ENCODE measurements at places on chromosomes 2 and 18.

DNA sequence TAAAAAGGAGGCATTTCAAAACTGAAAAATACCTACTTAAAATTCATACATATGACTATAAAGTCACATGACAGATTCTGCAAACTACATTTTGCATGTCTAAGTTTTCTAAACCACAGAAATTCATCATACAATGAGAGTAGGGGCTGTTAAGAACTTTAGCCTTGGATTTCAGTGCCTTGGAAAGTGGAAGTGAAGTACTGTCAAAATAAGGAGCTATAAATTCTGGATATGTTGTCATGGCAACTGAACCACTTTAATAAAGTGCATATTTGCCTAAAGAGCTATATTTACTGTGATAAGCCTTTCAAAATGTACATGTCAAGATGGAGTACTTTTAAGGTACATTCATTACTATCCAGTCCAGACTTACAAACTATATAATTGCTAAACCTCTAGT, 227.1 kb downstream of the RAB3GAP1 start:
- no peak for DNase-seq

DNA sequence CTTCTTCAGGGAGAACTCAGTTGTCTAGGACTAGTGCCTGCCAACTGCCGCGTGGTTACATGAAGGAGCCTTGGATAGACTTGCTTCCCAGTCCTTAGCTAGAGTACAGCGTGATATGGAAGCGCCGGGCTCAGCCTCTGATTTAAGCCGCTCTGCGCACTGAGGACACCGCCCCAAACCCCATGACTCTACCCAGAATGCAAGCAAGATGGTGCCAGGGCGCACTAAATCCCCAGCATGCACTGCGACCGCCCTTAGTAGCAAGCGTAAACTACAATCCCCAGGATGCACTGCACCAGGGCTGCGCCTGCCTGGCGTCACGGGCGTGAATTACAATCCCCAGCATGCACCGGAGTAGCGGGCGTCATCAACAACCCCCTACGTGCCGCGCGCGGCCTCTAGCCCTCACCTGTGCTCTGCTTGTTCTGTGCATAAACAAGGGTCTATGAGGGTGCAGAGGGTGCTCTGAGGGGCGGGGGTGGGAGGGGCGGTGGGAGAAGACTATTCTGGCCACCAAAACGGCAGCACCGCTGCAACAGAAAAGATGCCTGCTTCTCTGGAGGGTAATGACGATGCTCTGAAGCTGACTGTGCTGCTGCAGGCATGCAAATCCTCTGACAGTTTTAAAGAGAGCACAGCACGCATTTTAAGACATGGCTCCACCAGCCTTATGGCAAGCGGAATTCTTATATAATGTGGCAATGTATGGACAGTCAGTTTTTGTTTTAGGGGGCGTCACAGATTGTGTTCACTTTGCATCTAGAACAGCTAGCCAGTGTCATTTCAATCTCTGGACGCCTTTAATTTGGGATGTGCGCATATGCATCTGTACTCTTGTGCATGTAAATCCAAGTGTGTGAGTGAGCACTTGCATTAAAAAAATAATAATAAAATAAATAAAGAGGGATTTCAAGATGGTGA, 282.5 kb upstream of the MYT1L start:
- DNase-seq, result peak; percentile 88

DNA sequence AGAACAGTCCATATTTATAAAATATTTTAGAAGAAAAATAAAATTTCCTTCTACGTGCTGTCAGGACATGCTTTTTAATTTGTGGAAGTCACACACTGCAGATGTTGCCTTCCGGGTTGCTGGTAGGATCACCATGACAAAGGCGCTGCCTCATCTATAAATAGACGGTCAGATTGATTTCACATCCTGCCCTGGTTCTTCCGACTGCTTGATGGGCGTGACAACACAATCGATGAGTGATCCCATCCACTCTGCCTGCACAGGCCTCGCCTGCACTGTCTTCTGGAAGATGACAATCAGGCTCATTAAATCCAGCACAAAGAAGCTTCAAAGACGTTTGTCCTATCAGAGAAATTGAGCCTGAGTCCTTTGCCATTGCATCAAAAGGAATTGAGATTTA, 318.9 kb upstream of the TRIB2 start:
- DNase-seq, result peak; percentile 26

DNA sequence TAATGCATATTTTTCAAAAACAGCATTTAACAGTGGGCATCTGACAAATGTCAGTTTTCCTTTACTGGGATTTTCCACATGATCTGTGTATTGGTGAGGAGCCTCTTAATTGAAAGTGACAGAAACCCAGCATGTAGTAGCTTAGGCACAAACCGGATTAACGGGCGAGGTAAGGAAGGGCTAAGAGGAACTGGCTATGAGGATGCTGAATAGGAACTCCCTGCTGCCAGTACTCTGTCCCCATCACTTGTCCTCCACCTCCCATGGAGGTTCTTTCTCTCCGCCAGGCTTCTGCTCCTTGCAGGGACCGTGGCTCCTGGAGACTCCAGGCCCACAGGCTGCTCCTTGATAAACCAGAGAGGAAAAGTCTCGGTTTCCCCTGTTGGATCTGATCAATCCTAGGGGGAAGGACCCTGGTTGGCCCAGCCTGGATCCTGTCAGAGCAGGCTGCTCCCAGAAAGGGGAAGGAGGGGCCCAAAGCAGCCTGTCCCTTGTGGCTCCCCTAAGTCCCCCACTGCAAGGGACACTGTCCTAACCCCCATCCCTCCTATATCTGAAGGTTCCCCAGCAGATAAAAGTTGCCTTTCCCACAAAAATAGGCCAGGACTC, 10.3 kb downstream of the TEX44 start:
- DNase-seq, result no peak

DNA sequence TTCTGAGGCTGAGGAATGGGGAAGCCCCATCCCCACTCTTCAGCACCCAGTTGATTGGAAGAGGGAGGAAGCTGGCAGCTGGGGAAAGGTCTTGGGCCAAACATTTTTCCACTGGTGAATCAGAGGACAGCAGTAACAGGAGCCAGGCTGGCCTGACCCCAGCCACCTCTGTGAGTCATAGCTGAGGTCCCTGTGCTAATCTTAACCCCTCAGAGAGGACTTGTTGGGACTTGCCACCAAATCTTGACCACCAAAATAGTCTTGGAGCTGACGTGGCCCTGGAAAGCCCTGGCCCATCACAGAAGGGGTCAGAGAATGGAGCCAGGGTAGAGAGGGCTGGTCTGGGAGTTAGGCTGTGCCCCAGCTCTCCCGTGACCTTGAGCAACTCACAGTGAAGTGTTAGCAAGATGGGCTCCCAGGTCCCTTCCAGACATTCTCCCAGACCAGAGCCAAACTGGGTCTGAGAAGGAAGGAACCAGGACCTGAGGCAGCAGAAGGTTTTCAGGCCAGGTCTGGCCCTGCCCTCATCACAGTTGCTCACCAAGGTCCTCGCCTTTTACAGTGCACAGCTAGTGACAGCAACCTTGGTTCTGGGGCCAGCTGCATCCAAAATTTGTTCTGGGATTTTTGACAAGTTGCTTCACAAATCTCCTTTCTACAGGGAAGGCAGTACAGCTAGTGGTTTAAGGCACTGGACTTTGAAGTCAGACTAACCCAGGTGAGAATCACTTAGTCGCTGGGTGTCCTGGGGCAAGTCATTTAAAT, 266.6 kb downstream of the CYP26B1 start:
- peak; percentile 47 for DNase-seq

GRCh38 chr2:74373221-74373676, 6.9 kb downstream of the DCTN1 start:
- no peak for DNase-seq
